ENCODE measurements at places on chromosomes 7 and 10.

- no peak for DNase-seq
Measured at GRCh38 chr10:91691981-91692380, 59.1 kb upstream of the PPP1R3C start.

GRCh38 chr10:80908611-80909010 is 370.9 kb downstream of the SH2D4B start:
- no peak for DNase-seq

DNA sequence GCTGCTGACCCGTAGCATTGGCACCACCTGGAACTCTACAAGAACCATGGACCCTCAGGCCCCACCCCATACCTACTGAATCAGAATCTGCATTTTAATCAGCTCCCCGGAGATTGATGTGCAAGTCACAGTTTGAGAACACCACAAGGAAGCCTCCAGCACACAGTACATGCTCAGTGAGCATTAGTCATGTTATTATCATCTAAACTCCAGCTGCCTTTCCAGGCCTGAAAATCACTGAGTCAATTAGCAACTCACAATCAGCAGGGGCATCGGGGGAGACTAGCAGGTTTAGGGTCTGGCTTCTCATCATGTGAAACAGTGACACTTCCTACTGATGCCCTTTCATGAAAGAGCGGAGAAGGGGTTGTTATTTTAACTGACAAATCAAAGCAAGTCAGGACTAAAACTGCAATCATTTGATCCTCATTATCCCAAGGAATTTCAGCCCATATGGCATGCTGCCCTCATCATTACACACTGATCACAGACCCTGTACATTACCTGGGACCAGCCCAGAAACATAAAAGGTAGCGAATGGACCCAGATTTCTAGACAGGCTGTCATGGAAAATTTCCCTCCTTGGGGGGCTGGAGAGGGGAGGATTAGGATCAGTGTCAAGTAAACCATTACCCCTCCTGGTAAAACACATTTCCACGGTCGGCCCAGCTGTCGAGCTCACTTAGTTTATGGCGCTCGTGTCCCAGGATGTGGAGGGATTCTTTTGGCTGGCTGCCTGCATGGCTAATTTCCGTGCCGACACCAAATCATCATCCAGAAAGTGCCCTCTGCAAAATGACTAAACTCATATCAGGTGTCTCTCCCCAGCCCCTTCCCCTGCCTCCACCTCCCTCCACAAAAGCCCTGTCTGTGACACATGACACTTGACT is 122.8 kb downstream of the PRLHR start:
- no peak for DNase-seq

- peak; percentile 87 for DNase-seq
Measured at GRCh38 chr7:108079648-108080591, 50.2 kb downstream of the LAMB4 start.

DNA sequence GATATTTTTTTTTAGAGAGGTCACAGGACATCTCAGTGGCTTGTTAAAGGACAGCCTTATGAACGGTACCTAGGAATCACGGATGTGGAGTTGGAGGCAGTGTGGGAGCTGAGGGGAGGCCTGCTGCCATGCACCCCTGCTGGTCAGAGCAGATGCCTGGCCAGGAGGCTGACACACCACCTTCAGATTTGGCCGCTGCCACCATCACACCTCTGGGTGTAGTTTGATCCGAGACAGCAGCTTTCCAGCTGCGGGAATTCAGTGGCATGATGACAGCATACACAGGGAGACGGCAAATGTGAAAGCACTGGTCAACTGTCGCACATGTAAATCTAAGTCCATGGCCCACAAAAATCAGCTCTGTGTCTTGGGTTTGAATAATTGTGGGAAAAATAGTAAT is 285.4 kb downstream of the ADARB2 start:
- no peak for DNase-seq
